ENCODE measurements at places on chromosomes 7 and 10.

GRCh38 chr10:131882151-131882550 is 18.7 kb upstream of the PPP2R2D start:
- no peak for DNase-seq

DNA sequence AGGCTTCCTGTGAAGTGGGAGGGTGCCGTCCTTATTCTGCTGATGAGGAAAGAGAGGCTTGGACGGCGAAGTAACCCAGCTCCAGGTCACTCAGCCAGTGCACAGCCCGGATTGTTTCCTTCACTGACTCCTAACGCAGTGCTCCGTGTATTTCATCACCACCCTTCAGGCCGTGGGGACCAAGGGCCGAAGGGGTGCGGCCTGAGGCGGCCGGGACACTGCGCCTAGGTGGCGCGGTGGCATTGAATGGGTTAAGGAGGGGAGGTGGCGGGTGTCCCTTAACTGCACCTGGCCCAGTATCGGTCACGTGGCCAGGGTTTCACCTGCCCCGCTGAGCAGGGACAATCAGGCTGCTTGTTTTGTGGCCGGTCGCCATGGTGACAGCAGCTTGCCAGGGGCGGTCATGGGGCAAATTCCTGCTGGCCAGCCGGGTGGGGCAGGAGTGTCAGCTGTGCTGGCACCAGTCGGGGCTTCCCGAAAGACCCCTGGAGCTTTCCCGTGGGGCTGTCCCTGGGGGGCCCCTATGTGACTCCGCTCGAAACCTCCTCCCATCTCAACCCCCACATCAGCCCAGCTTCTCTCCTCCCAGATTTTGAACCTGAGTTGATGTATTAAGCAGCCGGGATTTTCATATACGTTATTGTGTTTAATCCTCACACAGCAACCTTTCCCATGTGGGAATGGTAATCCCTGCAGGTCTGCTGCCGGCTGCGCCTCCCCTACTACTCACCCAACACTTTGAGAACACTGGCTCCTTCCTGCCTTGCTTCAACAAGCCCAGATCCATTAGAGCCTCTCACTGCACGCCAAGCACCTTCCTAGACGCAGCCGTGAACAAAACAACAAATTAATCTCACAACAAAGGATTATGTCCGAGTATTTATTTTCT is 4.4 kb upstream of the ABHD11 start:
- DNase-seq, result peak; percentile 94

- no peak for DNase-seq
Observed at GRCh38 chr10:128398999-128399398, 272.8 kb upstream of the MKI67 start.

DNA sequence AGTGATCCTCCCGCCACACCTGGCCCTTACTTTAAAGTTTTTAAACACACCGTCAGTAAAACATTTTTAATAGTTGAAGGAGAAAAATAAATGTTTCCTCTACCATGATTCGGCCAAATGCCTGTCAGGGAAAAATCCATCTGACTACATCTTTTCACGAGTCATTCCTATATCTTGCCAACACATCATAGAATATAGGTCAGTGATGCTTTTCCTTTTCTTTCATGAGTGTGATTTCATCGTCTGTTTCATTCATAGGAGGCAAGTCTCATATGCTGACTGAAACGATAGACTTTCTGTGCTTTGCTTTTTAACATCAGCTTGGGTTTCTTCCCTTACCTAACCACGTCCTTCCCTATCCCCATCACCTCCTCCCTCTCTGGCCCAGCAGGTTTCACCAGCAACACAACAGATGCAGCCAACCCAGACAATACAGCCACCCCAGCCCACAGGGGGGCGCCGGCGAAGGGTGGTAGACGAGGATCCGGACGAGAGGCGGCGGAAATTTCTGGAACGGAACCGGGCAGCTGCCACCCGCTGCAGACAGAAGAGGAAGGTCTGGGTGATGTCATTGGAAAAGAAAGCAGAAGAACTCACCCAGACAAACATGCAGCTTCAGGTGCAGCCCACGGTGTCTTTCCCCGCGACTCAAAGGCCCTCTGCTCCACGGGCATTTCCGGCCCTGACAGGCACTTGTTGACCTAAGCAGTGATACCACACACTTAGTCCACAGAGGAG is 149.2 kb downstream of the TRIL start:
- DNase-seq, result no peak

DNA sequence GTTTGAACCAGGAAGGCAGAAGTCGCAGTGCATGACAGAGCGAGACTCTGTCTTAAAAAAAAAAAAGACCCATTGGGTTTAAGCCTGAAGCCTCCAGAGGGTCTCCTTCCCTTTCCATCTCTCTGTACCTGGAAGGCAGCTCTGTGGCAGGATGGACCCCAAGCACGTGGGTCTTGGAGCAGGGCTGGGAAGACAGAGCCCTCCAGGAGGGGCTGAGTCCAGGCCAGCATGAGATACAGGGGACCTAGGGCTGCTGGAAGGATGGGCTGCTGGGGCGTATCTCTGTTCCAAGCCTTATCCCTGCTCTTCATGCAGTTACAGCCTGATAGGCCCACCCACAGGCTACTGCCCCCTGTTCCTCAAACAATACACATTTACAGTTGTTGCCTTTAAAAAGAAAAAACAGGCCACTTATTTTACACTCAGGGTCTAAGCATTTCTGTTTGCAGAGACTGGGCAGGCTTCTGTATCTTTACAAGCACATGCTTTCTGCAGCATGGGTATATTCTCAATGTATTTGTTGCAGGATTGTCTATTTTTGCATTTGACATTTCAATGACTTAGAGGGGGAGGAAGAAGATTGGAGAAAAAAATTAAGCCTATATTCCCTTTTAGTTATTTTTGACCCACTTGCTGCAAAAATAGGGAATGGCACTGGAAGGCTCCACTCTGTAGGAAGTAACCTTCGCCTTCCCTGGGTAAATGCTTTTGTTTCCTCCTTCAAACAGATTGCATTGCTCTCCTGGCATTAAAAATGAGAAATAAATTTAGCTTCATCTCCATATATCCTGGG is 60.1 kb downstream of the FAM171A1 start:
- no peak for DNase-seq

DNA sequence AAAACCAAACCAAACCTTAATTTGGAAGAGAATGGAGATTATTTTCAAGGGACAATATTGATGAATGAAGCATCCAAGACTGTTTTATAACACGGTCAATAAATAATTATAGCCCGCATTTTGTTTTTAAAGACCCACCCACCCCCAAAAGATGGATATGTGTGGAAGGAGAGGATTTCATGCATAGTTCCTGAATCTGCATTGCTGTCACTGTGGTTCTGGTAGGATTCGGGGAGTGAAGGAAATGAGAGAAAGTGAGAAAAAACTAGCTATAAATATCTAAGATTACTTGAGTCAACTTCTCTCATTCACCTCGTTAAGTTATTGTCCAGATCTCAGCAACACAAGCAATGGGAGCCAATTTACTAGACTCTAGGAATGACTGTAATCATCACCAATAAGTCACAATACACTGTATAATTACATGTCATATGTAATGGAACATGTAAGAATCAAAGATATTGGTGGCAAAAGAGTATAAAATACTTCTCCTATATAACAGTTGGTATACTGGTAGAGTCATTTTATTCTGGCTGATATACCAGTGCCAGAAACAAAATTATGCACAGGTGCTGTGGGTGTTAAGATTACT is 30.2 kb downstream of the NAMPT start:
- no peak for DNase-seq

DNA sequence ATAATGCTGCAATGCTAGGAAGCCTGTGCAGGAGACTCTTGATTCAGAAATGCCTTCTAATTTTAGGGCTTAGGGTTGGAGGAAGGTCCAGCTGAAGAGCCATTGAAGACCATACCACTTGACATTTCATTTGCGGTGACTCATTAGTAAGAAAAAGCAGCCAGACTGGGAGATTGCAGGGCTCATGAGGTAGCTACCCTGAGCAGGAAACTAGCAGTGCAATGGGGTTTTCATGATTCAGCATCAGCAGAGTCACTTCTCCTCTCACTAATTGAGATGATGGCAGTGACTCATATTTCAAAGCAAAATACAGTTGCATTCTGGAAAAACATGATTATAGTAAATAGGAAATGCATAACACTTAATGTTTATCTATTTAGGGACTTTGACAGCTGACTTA is 434.1 kb downstream of the DNAJB9 start:
- no peak for DNase-seq

DNA sequence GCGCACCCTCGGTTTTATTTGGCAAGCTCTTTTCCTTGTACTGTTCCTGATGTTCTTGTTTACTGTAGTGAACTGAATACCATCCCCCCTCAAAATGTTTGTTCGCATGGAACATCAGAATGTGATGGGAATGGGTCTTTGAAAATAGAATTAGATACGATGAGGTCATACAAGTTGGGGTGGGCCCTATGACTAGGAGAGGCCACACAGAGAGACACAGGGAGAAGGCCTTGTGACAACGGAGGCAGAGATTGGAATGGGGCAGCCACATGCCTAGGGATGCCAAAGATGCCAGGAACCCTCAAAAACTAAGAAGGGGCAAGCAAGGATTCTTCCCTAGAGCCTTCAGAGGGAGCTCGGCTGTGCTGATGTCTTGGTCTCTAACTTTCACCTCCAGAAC is 123.6 kb downstream of the FAM204A start:
- no peak for DNase-seq

GRCh38 chr7:132436121-132436520 is 140.1 kb downstream of the PLXNA4 start:
- DNase-seq, result no peak

DNA sequence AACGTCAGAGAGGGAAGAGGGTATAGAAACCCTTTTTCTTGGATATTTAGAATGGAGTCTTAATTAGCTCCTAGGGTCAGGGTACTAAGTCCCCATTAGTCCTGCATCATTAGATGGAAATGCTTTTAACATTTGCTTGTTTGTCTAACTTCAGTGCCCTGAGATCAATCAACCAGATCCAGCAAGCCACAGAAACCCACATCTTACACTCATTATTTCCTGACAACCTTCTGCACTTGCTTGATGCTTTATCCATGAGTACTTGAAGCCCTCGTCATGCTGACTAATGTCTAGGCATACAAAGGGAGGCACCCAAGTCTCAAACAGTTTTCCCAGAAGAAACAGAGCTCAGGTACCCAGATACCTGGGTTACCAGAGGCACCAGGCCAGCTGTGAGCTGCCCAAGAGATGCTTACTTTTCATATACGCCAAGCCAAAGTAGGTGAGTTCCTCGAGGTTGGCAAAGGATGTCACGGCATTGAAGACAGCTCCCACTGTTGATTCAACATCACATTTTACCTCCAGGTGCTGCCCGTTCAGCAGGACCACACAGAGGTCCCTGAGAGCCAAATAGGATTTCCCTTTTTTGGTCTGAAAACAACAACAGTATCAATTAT is 42.7 kb downstream of the FRMPD2 start:
- DNase-seq, result no peak

GRCh38 chr7:110839866-110840265 is 251.1 kb upstream of the LRRN3 start:
- DNase-seq, result peak; percentile 55

DNA sequence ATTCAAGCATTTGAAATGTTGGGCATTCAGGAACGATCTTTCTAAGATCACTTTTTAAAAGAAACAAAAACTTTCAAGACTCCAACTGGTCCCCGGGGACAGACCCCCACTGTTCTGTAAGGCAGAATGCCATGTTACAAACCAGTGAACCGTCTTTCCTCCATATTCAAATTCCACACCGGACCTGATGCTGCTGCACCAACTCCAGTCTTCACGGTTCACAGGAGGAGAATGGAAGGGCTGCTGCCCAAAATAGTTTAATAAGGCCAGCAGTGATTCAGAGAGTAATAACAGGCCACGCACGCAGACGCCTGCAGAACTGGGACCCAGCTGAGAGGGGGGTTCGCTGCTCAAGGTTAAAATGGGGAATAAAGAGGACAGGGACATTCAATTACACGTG is 47.2 kb downstream of the OSBPL3 start:
- DNase-seq, result no peak

GRCh38 chr10:78626471-78626870 is 442.3 kb upstream of the ZMIZ1 start:
- no peak for DNase-seq

DNA sequence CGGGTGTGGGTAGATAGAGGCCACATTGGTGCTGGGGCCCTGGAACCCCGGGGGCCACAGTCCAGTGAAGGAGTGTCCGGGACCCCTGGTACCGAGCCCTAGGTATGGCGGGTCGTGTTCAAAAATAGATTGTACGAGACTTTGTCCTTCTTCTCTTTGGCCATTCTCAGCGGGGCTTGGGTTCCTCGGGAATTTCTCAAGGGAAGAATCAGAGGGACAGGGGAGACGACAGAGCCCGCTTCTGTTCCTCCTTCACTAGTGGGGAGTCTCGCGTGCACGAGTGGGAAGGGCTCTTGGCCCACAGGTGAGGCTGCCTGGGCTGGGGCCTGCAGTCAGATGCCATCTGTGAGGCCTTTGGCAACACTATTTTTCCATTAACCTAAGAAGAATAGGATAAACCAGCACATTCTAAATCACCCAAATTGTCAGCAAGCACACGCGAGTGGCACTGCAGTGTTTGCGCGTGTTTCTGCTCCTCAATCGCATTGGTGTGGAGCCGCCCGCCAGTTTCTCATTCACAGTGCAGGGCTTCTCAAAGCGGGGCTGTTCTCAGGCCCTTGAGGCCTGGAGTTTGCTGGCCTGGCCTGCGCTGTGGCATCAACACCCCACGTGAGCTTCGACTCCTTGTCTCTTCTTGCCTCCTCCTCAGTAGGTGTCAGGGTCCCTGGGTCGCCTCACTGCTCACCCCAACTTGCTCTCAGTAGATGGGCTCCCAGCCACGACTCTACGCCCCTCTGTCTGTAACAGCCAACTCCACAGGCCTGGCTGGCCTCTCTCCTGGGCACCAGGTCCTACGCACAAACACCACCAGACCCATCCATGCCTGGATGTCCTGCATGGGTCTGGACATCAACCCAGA is 187.6 kb upstream of the SHH start:
- no peak for DNase-seq

GRCh38 chr7:14954035-14954434 is 51.5 kb upstream of the DGKB start:
- DNase-seq, result no peak

DNA sequence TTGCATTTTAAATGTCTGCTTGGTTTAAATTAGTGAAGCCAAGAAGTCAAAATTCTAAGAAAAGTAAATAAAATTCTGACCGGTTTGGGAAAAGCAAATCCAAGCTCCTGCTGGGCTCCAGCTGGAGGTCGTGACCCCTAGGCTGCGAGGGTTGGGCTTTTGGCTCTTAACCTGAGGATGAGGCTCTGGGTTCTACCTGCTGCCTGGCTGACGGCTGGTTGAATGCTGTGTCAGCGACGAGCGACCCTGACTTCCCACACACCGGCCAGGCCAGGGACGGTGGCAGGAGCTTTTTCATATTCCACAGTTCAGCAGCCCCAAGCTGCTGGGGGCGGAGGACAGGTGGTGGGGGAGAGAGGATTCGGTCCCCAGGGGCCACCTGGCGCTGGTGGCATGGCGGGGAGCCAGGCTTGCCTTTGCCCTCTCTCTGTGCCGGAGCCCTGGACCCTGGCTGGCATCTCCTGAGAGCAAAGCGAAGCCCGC is 843 bp upstream of the PLPP4 start:
- DNase-seq, result no peak

GRCh38 chr7:54145716-54146115 is 396.5 kb upstream of the VSTM2A start:
- DNase-seq, result no peak

- no peak for DNase-seq
Observed at GRCh38 chr10:129725890-129726631, 238.0 kb downstream of the EBF3 start.

- no peak for DNase-seq
Observed at GRCh38 chr7:39127058-39127457, 149.3 kb downstream of the POU6F2 start.

- DNase-seq, result no peak
Observed at GRCh38 chr10:70324339-70324861, 40.6 kb upstream of the NPFFR1 start.
